ENCODE measurements at places on chromosomes 2 and 18.

DNA sequence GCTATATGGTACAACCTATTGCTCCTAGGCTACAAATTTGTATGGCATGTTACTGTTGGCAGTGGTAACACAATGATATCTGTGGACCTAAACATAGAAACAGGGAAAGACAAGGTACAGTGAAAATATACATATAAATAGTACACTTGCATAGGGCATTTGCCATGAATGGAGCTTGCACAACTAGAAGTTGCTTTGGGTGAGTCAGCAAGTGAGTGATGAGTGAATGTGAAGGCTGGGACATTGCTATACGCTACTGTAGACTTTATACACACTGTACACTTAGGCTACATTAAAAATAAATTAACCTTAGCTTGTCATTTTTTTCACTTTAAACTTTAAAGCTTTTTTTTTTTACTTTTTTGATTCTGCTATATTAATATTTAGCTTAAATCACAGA, 500.0 kb upstream of the SETBP1 start:
- DNase-seq = no peak

GRCh38 chr2:6054161-6054671, 362.0 kb downstream of the SOX11 start:
- DNase-seq = no peak

GRCh38 chr18:49225160-49225559, 235.3 kb downstream of the DYM start:
- DNase-seq = no peak

GRCh38 chr18:41540237-41540871, 414.7 kb upstream of the PIK3C3 start:
- no peak for DNase-seq

GRCh38 chr2:131115752-131116151, 10.6 kb downstream of the PLEKHB2 start:
- DNase-seq = no peak

DNA sequence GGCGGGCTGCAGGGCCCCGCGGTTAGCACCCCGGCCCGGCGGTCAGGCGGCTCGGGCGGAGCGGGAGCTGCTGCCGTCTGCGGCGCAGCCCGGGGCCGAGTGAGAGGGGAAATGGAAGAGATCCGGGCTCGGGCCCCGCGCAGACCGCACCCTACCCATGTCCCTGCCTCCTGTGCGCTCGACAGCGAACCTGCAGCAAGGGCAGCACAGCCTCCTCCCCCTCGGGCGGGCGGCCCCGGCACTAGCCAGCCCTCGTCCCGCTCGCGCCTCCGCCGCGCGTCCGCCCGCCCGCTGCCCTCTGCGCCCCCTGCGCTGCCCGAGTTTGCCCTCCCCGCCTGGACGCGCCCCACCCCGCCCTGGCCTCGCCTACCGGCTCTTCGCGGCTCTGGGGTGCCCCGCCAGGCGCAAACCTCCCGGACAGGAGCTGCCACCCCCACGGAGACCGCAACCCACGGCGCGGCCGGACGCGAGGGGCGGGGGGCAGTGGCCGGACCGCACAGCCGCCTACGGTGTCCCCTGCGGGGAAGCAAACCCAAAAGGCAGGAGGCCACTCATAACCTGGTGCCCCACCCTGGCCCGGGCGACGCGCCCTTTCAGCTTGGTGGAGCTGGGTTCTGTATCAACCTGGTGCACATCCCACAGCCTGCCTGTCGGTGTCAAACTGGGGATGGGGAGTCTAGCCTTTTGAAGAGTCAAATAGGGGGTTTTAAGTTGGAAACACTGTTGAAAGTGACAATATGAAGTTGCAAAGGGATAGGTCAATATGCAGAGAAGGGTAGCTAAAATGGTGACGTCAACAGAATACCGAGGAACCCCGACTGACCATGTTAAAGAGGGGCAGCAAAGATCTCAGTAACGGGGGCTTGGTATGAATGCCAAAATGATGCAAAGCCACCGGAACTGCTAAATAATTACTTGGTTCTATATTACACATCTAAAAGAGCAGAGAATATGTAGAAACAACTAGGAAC, at the start of gene IHH:
Gene IHH (minus strand): TSS at position 101 of the 971 bp plus-strand sequence. CDS start 454 bp downstream, outside the sequence.
- DNase-seq = peak; percentile 22

DNA sequence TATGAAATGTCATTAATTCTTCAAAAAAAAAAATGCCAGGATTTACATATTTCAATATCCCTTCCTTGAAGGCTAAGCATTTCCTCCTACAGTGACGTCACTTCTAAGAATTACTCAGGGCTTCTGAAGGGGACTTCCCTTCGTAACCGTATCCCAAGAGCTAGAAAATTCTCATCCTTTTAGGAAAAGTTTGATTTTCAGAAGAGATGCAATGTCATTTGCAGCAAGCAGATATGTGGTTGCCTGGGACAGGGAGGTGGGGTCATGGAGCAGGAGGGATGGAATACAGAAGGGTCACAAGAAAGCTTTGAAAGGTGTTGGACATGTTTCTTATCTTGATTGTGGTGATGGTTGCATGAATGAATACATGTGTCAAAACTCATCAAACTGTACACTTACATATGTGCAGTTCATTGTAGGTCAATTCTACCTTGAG, 97.0 kb upstream of the ATL2 start:
- no peak for DNase-seq

DNA sequence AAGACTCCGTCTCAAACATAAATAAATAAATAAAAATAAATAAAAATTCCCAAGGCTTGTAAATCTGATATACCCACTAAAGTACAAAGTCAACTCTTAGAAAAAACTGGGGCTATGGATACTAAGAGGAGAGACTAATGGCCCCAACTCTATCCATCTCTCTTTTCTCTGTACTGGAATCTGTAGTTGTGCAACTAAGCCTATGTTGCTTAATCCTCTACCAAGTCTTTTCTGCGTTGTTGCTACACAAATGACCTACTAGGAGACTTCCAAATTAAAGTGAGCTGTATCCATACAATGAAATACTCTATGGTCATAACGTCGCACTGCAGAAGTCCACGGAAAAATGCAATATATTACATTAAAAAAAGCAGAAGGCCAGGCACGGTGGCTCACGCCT, 8.1 kb downstream of the MRPS5 start:
- DNase-seq = no peak

DNA sequence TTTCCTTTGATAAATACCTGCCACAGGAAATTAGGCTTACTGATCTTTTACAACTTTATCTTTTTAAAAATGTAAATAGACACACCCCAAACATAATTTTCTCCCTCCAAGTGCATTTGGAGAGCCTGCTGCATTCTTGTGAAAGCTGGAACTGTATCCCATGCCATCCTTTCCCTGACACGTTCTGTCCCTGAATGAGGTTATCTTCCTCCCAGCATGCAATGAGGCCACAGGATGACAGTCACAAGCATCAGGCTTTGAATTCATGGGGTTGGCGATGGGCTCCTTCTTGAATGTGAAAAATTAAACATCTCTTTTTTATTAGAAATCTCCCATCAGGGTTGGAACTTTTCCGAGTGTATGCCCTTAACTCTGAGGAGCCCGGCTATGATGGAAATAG, 77.8 kb downstream of the CTAGE1 start:
- DNase-seq = no peak
